ENCODE measurements at places on chromosomes 2 and 18.

DNA sequence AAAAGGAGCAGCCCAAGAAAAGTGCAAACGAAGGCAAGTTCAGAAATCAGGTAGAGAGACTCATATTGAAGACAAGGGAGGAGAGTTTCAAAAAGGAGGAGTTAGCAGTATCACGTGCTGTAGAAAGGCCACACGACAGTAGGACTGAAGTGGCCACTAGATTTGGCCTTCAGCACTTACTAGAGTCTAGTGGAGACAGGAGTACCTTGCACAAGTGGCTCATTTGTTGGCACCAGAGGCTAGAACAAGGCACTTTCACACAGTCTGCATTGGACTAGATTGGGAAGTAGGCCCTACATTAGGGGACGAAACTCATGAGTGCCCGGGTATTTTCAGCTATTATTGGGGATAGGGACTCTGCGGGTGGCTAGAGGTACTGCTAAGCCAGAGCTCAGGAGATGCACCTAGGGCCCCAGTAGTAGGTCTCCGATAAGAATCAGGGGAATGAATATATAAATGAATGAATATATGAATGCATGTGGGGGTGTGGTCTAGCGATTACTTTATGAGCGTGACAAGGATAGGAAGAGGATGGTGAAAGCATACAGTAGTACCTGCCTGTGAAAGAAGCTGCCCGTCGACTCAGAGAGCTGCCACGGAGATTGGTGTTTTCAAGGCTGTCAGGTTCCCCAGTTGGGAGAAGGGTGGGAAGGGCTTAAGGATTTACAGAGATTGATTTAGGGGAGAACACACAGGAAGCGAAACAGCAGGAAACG, 1.4 kb upstream of the NCOA1 start:
- DNase-seq, result no peak

DNA sequence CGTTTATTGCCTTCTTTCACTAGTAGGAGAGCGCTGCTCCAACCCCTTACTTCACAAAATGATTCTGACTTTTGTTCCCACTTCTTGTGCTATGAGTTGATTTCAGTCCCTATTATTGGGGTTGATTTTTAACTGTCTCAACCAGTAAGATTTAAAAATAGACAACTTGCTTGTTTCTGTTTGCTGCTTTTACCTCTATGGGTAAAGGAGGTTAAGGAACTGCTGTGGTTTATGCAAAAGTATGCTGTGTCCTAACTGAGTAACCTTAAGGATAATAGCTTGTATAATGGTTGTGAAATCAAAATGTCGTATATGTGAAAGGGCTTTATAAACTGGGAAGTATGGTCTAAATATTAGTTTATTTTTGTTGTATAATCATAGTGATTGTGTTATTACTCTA, 22.6 kb downstream of the ALMS1 start:
- no peak for DNase-seq

- DNase-seq, result no peak
Measured at GRCh38 chr2:74571058-74571457, 16.5 kb downstream of the DOK1 start.

- peak; percentile 21 for DNase-seq
Measured at GRCh38 chr2:63861220-63861822, 19.6 kb downstream of the UGP2 start.

DNA sequence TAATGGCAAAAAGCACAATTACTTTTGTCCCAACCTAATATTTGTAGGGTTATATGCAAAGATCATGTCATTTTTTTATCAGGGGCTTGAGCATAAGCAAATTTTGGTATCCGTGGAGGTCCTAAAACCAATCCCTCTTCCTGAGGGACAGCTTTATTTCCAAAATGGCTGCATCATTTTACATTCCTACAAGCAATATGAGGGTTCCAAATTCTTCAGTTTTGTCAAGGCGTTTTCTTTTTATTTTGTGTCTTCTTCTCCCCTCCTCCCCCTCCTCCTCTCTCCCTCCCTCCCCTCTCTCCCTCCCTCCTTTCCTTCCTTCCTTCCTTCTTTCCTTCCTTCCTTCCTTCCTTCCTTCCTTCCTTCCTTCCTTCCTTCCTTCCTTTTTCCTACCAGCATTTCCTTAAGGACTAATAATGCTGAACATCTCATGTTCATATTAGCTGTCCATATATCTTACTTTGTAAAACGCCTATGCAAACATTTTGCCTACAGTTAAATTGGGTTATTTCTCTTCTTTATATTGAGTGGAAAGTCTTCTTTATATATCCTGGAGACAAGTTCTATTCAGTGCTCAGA, 881.8 kb downstream of the DCDC2C start:
- no peak for DNase-seq

GRCh38 chr2:61463769-61464475, 7.0 kb downstream of the USP34 start:
- DNase-seq, result no peak

DNA sequence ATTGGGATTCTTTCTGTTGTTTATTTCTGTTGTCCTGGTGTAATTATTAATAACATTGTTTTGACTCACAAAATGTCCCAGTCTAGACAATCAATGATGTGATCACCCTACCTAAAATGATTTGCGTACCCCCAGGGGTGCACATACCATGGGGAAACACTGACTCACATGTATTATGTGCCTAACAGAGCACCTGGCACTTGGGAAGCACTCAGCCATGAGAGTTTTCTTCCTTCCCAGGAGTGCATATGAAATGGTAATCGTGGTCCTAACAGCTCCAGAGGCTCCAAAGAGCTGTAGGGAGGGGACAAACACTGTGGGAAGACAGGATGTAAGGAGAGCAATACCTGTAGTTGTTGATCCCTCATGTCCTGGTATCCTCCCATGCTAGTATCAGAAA, 187.8 kb upstream of the ERBB4 start:
- DNase-seq, result no peak

DNA sequence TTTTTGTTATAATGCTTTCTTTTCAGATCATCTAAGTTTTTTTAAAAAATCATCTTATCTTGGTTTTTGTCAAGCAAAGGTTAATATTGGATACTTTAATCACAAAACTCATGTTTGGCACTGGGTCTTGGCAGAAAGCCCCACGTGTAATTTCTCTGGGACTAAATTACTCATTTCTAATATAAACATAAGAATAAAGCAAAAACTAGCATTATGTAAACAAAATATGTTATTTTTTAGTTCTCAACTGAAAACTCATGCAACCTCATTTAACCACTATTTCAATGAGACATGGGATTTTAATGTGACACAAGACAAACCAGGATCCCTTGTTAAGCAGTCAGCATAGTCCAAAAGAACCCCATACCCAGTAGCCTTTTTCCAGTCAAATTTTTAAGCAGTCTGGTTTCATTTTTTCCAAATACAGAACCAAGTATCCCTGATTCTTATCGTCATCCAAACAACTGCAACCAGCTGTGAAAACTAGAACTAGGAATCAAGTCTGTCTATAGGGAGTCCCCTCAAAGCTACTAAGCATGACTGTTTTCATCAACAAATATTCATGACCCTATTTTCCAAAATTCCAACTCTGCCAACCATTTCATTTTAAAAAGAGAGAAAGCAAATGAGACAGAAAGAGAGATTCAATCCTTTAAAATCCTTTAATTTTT, 27.1 kb downstream of the PID1 start:
- no peak for DNase-seq

GRCh38 chr2:44932079-44932478, 9.4 kb upstream of the SIX3 start:
- no peak for DNase-seq

DNA sequence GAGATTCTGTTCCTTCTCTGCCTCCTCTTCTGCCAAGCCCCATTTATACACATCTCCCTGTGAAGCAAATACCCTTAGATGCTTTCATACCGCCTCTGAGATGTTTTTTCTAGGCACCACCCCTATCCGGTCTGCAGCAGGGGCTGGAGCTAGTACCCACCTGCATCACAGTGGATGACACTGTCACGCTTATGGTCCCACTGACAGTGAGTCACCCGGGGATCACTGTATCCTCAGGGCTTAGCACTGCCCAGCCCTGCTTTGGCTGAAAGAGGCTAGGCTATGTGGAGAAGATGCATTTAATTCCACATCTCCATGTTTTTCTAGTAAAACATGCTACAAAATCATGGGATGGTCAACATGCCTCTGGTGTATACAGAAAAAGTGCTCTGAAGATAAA, 9.9 kb downstream of the FABP1 start:
- no peak for DNase-seq

DNA sequence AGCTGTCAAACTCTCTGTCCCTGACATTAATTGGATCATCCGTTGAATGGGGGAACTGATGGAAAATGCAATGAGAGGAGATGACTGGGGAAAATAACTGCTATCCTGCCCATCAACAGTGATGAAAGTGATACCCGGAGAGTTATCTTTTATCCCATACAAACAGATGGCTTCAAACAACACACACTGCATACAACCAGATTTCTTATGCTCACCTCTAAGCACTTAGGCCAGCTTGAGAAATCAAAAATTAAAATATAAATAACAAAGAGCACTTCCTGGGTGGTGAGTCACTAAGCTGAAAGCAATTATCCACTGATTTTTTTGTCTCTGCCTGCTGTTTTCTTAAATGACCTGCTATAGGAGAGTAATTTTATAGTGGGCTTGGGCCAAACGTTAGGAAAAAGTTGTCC, 237.6 kb upstream of the RGPD4 start:
- no peak for DNase-seq

DNA sequence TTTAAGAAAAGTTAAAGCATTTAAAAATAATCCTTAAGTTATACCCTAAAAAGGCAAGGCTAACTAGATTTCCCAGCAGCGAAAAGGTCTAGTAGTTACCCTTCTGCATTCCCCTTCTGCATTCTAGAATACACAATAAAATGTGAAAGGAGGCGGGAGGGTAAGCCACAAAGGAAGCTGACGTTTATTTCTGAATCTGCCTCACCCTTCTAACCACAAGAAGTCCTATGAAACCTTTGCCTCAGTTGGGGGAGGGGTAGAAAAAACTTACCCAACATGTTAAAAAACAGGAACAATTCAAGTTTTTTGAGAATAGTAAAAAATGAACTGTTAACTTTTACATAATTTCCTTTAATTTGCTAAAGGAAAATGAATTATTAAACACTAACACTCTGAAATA, 11.3 kb downstream of the STK17B start:
- no peak for DNase-seq

GRCh38 chr2:62248226-62248625, 52.3 kb downstream of the B3GNT2 start:
- no peak for DNase-seq

DNA sequence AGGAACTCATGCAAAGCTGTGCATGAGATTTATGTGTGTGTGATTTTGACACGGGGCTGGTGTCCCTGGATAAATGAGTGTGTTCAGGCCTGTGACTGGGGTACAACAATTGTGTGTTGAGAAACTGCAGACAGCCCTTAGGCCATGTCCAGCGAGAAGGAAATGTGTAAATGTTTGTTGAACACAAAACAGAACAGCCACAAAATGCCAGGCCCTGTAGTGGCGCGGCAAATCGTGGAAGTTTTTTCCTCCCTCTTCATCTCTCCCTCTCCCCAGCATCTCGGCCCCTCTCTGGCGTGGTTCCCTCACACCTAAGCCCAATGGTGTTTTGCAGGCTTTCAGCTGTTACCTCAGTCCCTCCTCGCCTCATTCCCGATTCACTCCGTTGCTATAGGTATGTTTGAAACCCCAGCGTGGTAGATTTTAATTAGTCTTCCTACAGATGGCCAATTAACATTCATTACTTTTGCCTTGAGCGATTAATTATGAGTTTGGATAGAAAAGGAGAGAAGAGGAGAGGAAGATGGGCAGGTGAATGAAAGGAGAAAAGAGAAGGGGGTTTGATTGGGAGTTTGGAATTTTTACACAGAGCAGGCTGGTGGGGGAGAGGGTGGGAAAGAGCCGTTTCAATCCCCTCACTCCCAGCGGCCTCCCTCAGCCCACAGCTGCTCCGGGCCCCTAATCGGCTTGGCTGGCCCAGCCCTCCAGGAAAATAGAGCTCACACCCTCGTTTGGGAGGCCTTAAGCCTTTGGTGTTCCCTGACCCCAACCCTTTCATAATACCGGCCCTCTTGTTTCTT, 10.8 kb downstream of the SPR start:
- DNase-seq, result no peak

DNA sequence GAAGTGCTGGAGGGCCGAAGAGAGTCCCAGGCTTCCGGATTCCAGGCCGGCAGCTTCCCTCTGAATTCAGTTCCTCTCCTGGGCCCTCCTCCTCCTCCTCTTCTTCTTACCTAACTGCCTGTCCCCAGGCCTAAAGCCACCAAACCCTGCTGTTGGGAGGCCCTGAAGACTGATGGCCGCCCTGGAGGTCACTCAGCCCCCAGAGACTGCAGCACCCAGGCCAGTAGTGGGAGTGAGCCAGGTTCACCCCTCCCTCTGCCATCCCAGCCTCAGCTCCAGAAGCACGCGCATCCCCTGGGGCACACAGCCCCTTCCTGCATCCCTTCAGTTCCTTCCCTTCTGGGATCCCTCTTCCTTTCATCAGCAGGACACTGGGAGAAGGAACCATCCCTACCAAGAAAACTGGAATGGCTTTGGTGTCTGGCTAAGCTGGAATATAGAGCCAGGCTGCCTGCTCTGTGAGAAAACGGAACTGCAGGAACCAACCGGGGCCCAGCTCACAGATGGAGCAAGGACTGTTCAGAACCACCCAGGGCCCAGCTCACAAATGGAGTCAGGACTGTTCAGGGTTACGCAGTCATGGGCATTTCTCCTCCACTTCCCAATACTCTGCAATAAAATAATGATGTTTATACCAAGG, 127.4 kb downstream of the NDUFA10 start:
- DNase-seq, result no peak

DNA sequence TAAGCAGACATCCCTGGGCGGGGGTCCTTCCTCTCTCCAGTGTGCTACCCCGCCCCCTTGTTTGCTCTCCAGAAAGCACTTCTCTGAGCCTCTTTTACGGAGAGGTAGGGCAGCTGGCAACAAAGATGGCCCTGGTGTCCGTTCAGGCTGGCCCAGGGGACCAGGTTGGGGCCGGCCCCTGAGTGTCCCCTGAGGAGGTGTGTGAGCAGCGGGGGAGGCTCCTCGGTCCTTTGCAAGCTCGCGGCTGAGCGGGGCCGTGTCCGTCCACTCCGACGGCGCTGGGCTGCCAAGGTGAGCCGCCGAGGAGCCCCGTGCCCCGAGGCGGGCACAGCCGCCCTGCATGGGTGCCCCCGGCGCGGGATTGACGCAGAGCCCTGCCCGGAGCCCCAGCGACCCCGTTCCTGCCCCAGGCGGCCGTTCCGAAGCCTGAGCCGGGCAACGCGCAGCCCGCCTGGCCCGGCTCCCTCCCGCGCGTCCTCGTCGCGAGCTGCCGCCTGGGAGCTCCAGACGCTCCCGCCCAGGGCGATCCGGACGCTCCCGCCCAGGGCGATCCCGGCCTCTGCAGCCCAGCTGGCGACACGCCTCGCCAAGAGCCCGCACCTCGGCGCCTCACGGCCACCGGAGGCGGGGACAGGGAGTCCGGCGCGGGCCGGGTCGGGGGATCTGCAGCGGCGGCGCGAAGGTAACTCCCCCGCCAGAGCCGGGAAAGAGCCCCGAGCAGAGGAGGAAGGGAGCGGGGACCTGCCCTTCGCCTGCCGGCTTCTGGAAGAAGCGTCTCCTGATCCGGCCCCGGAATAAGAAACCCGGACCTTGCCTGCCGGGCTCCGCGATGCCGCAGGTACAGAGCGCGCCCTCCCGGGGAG, at the start of gene PROKR1:
Gene PROKR1 (plus strand): TSS at position 569 of the 863 bp plus-strand sequence. CDS start 2,243 bp downstream, outside the sequence.
- DNase-seq, result no peak

- DNase-seq, result peak; percentile 40
Measured at GRCh38 chr18:54828281-54828881, at the start of gene RAB27B. RAB27B (plus strand) TSS chr18:54828477; CDS start chr18:54877586, 49,109 bp downstream.

- DNase-seq, result no peak
Measured at GRCh38 chr2:110984694-110985490, 135.8 kb upstream of the BCL2L11 start.

- DNase-seq, result no peak
Measured at GRCh38 chr2:232533944-232534710, 5.4 kb upstream of the CHRNG start.

Measured in stimulated activated CD8-positive, alpha-beta memory T cell treated with anti-CD3 and anti-CD28 coated beads, Interleukin-7, amount 100 ng/mL, for 48 hours (primary cell).